ENCODE measurements at places on chromosomes 11 and 22.

- DNase-seq = no peak
These were observed 7.3 kb downstream of the CADM1 start for GRCh38 chr11:115496892-115497291.

GRCh38 chr22:20243537-20244249 lies 24.4 kb downstream of the RTN4R start:
- DNase-seq = peak; percentile 30

DNA sequence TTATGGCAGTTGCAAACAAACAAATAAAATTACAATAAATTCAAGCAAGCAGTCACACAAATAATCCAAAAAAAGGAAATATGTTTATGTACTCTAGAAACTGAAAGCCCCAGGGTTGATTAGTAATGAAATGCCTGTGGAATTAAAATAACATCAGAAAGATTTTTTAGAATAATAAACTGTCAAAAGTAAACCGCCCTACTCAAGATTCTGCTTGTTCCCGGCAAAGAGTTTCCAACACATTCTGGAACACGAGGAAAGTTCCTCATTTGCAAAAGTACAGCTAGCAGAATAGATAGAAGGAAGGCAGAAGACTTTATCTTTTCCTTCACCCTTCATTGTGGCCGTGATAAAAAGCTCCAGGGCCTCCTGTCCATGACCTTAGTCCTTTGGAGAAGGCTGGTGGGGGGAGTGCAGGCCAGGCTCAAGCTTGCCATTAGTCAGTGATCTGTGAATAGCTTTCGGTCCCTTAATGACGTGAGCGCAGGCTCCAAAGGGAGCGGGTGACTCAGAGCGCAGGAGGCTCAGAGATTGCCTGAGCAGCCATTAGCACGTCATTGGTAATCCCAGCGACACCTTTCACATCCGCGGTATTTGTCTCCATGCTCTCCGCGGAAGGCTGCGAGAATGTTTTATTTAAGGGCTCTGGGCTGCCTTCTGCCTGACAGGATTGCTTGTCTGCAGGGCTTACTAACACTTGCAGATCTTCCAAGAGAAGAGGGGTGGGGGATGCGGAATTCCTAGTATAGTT lies 458.3 kb downstream of the METTL15 start:
- no peak for DNase-seq

DNA sequence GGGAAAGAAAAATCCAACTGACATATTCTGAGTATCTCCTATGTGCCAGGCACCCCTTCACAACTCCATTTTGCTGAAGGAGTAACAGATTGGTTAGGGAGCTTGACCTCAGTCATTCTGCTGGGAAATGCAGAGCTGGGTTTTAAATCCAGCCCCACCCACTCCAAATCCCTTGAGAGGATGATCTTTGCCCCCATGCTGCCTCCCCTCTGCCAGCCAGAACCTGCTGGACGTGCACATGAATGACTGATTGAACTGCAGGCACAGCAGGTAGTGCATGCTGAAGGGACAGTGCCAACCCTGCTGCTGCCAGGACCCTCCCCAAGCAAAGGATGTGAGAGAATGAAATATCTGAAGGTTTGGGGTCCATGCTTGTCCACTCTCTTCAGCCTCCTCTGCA lies 340.9 kb downstream of the BUD13 start:
- DNase-seq = no peak

DNA sequence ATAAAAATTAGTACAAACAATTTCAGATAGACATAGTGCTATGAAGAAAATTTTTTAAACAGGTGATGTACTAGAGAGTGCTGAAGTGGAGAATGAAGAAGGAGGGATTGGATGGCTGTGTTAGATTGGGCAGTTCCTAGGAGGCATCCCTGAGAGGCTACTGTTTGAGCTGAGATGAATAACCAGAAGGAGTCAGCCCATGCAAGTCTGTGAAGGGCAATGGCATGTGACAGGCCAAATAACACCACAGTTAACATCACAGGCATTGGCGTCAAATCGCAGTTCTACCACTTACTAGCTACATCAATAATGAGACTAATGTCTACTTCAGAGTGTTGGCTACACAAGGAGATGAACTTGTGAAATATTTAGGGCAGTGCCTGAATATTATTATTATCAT lies 35.4 kb downstream of the HORMAD2 start:
- DNase-seq = no peak

DNA sequence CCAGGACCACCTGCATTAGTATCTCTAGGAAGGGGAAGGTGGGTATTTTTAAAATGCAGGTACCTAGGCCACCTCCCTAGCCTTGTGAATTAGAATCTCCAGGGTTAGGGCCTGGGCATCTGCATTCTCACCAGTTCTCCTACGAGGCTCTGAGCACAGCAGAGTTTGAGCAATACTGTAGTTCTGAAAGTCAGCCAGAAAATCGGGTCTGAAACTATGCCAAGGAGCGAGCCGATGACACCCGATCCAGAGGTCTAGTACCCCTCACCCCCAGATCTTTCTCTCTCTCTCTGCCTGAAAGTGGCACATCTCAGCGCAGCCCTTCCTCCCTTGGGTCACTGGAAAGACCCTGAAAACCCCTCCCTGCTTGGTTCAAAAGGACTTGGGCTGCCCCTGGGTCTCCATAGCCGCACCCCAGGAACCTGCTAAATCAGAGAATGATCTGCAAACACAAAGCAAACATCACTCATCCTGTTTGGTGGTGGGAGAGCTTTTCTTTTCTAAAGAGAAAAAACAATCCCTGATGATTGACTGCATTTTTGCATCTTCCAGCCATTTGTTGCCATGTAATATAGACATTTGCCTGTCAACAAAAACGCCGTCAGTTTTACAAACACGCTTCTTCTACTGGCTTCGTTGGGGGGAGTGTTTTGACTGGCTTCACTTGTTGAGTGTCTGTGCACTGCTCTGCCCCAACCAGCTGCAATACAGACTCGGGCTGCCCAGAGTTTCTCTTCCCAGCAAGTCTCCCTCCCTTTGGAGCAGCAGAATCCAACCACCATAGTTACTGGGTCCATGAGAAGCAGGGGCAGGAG lies 229.9 kb downstream of the MN1 start:
- no peak for DNase-seq

GRCh38 chr11:69306821-69307220 lies 12.9 kb downstream of the MYEOV start:
- DNase-seq = no peak

DNA sequence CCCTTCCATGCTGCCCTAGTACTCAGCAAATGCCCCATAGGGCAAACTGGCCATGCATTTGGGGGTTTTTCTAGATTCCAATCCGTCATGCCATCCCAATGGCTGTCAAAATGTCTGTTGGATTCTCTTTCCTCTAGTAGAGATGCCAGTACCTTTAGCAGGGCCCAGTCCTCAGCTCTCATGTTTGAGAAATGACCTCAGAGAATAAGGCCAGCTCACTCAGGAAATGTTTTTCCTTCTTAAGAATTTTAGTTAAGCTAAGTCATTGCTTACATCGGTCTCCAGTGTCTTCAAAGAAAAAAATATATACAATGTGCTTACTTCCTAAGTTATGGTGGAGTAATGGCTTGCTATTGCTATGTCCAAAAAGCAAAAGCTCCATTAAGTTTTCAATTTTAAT lies 14.1 kb upstream of the ALKBH3 start:
- no peak for DNase-seq

DNA sequence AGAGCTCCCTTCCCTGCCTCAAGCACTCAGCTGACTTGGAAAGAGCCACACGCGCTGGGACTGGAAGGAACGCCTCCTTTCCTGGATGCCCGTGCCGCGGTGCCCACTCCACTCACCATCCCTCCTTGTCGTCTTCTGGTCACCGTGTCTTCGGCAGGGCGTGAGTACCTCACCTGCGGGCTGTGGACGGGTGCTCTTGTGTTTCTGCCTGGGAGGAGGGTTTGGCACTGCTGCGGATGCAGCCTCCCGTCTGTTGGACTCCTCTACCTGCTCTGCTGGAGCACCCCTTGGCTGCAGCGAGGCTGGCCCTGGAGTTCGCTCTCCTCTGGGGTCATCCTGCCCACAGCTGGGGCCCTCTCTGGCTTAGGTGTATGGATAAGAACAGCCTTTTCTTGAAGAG lies 612.7 kb downstream of the BRD1 start:
- no peak for DNase-seq

All from SW 1271 (cell line).